ENCODE measurements at places on chromosomes 11 and 22.

- no peak for DNase-seq
Observed at GRCh38 chr11:88357323-88358039, 19.9 kb upstream of the CTSC start.

DNA sequence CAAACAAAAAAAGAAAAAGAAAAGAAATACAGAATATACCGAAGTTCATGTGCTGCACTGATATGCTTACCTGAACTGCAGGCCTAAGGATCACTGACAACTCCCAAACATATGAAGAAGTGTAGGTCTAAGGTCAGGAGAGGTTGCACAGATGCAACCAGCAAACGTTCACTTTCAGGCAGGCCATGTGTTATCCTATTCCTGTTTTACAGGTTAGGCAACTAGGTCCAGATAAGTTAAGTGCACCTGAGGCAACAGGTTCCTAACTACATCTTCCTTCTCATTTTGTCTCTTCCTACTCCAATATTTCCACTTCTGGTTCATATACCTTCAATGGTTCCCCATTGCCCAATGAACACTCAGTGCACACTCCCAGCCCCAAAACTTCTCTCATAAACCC, 15.1 kb downstream of the PI4KA start:
- no peak for DNase-seq

DNA sequence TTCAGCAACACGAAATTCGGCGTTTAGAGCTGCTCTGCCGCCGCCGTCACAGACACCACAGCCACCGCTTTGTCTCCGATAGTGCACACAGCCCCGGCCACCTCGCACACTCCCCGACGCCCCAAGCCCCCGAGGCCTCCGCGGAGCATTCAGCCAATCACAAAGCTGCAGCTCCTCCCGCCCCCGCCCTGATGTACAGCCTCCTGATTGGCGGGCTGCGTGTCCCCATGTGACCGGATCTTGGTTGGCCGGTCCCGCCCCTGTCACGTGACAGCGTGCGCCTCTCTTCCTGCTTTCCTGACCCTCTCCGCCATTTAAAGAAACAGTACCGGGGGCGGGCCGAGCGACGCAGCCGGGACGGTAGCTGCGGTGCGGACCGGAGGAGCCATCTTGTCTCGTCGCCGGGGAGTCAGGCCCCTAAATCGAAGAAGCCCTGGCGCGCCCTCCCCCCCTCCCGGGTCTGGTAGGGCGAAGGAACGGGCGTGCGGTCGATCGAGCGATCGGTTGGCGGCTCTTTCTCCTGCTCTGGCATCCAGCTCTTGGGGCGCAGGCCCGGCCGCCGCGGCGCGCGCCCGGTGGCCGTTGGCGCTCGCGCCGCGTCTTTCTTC, at the start of gene TUG1:
Gene TUG1 (plus strand): TSS at position 342 of the 608 bp plus-strand sequence.
- DNase-seq, result peak; percentile 88

DNA sequence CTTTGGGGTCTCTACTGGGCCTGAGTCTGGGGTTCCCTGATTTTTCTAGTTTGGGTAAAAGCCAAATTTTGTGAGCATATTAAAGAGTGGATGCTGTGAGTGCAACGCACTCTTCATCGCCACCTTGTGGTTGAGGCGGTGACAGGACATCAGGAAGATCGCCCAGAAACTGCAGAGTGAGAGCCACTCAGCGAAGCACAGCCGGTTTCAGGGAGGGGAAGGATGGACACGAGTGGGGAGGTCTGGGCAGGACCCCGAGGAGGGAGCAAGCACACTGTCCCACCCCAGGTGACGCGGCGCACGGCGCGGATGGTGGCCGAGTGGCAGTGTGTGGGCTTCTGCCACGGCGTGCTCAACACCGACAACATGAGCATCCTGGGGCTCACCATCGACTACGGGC, 9.1 kb downstream of the SELENOO start:
- peak; percentile 42 for DNase-seq

- no peak for DNase-seq
Observed at GRCh38 chr11:35049859-35050531, 89.0 kb upstream of the CD44 start.

GRCh38 chr22:27494785-27495184, 306.8 kb downstream of the MN1 start:
- no peak for DNase-seq

GRCh38 chr11:15889363-15890030, 466.8 kb downstream of the SOX6 start:
- no peak for DNase-seq

DNA sequence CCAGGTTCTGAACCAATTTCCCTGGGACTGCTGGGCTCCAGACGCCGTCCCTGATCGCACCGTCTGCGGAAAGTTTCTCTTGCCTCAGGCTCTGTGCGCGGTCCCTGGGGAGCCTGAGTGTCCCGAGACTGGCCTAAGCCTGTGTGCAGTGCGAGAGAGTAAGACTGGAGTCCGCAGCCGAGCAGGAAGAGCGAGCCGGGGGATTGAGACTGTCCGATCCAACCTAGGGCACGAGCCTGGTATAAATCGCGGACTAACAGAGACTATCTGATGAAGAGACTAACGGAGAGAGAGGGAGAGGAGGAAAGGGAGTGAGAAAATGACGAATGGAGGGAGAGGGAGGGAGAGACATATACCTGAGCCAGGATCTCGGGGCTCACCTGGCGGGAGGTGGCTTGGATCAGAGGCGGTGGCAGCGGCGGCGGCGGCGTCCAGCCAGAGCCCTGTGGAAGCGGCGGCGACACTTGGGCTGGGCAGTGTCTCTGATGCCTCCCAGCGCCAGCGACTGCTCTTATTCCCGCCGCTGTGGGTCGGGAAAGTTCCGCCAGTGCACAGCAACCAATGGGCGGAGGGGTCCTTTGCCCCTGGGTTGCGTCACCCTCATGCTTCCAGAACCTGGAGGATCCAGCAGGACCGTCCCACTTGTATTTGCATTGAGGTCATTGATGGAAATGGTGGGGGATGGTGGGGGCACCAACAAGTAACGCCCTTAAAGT, at the start of gene CALCA:
Gene CALCA (minus strand): TSS at position 487 of the 716 bp plus-strand sequence. CDS start 1,159 bp downstream, outside the sequence.
- DNase-seq, result no peak
